CD4-positive, alpha-beta T cell (primary cell): ENCODE measurements at places on chromosomes 7 and 10.

GRCh38 chr10:50882540-50882983 is 2.9 kb downstream of the A1CF start:
- DNase-seq: no peak

GRCh38 chr7:107967420-107967819 is 35.5 kb downstream of the LAMB1 start:
- no peak for DNase-seq

GRCh38 chr10:1601406-1601805 is 135.9 kb downstream of the ADARB2 start:
- no peak for DNase-seq

DNA sequence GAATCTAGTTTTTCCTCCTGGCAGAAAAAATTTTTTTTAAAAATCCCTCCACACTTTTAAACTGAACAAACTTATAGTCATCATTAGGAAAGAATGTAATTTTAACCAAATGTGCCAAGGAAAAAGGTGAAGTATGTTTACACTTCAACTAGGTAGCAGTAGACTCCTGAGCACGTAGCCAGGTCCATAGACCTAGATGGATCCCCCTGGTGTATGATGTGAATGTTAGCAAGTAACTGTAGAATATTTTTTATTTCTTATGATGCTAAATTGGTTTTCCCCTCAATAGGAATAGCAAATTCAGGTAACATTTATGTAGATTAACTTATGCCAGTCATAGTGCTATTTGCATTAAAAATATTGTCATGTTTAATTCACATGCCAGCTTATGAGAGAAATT is 19.6 kb downstream of the CABCOCO1 start:
- DNase-seq: no peak

DNA sequence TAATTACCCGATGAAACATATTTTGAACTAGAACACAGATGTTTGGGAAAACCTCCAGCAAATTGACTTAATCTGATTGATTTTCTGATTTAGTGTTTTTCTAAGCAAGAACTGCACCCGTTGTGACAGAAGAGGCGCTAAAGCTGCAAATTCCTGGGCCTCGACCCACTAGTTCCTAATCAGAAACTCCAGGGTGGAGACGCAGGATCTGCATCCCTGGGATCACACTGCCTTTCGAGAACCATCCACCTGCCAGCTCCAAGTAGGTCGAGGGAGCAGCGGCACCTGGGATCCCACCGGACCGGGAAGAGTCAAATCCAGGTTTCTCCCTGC is 136.8 kb upstream of the CDCA7L start:
- no peak for DNase-seq

DNA sequence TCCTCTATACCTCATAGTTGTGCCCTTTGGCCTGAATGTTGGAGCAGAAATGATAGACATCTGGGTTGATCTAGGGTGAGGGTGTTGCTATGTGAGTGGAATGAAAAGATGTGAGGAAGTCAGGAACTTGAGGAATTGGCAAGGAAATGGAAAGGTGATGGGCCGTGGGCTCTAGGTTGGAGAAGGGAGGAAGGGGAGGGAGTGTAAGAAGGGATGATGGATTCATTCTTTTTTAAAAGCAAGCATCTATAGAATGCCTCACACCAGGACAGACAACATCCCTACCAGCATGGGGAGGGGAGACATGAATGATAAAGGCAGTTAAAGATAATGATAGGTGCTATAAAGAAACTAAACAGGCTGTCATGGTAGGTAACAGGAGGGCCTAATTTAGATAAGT is 168.1 kb downstream of the WNT2 start:
- no peak for DNase-seq

GRCh38 chr7:155182406-155182970 is 112.4 kb downstream of the HTR5A start:
- no peak for DNase-seq

- no peak for DNase-seq
These were observed 87.0 kb downstream of the AUTS2 start for GRCh38 chr7:69685293-69685631.

- no peak for DNase-seq
These were observed 289.6 kb upstream of the NPVF start for GRCh38 chr7:25517906-25518305.

DNA sequence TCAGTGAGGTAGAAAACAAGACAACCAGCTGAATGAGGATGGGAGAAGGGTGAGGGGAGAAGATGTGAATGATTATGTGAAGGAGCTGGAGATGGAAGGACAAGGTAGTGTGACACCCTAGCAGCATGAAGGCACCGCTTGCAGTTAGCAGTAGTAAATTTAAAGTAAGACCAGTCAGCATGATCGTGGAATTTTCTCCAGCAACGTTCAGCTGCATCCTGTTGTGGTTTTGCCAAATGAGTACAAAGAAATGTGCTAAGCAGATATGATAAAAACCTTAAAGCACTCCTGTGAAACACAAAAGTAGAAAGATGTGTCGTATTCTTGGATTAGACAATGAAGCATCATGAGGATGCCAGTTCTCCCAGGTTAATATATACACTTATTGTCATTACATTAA is 34.1 kb upstream of the IFRD1 start:
- DNase-seq: no peak

DNA sequence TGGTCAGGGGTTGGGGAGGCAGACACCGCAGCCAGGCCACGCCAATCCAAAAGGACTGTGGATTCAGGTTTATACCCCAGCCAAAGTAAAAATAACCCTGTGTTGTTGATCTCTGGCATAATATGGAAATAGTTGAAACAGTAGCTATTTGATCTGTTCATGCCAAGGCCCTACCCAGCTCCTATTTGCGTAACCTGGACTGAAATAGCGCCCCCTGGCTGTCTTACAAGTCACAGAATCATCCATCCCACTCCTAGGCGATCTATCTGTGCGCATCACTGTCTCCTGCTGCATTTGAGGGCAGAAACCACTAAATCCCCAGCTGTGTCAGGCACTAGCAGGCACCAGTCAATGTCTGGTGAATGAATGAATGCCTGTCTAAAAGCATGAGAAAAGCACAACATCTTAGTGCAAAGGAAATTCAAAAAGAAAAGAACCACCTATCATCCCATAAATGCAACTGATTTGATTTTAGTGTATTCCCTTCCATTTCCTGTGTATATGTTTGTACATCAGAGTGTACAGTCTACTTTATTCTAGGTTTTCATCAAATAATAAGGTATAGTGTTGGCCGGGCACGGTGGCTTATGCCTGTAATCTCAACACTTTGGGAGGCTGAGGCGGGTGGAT is 160.0 kb downstream of the SLIT1 start:
- DNase-seq: peak; percentile 43
